ENCODE measurements at places on chromosomes 13 and 19.

DNA sequence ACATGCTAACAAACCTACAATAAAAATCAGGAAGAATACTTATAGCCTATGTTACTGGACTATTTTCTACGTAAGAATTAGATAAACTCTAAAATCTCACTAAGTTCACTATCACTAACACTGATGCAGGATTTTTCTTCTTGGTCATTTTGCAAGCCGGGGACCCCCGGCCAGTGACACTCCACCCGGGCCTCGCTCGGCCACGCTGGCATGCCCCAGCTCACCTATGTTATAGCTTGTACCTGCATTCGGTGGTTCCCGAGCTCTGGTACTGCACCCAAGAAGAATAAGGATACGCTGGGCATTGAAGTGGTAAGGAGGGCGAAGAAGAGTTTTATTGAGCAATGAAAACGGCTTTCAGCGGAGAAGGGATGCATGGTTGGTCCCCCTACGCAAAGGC is 245.3 kb upstream of the NBEA start:
- no peak for DNase-seq

DNA sequence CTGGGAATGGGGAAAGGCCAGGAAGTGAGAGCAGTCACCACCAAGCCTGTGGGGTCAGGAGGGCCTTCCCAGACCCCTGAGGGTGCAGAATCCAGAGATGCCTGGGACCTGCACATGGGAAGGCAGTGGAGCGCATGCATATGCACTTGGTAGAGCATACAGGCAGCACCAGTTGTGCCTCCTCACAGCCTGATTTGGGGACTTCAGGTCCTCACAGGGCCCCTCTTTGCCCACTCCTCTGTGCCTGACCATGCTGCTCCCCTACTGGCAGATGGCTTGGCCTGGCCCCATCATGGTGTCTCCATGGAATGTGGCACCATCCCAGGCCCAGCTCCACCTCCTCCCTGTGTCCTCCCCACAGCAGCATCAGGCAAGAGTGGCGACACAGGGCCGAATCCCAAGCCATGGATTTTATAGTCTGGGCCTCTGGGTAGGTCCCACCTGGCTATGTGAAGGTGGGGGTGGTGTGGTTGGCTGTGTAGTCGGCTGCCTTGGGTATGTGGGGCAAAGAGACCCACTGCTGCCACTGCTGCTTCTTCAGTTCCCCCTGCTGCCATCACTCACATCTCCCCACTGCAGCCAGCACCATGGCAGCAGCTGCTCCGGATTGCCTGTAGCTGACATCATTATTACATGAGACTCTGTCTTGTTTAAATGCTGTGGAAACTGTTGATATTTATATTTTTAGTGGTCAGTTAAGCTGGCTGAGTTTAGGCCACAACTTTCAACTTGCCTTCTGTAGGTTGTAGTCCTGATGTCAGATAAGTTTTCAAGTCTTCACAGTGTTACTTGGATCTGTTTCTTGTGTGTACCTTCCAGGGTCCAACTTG is 247.0 kb downstream of the GPC6 start:
- DNase-seq: no peak

DNA sequence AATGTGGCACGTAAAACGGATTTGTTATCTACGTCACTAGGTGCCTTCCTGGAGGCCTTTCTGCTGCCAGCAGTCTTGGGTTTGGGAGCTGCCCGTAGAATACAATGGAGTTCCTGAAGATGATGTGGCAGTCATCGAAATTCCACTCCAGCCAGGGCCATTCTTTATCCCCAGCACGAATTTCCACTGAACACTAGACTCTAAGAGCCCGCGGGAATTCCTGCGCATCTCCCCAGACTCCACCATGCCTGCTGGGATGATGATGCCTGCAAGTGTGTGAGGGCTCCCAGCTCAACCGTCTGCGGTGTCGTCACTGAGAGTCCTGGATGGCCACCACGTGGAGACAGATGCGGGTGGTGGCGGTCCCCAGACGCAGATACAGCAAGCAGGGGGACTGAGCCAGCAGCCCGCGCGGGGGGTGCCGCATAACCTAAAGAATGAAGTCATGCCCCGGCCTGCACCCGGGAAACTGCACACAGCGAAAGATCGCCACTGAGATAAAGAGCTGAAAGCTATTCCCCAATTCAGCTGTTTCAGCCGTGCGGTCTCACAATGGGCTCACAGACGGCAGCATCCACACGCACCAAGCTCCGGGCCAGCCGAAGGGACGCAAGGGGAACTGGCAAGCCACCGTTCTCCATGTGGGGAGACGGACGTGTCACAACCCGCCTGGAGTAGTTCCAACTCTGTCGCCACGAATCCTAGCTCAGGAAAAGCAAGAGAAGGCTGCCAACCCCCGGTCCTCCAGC is 41.1 kb downstream of the COL4A1 start:
- DNase-seq: no peak

DNA sequence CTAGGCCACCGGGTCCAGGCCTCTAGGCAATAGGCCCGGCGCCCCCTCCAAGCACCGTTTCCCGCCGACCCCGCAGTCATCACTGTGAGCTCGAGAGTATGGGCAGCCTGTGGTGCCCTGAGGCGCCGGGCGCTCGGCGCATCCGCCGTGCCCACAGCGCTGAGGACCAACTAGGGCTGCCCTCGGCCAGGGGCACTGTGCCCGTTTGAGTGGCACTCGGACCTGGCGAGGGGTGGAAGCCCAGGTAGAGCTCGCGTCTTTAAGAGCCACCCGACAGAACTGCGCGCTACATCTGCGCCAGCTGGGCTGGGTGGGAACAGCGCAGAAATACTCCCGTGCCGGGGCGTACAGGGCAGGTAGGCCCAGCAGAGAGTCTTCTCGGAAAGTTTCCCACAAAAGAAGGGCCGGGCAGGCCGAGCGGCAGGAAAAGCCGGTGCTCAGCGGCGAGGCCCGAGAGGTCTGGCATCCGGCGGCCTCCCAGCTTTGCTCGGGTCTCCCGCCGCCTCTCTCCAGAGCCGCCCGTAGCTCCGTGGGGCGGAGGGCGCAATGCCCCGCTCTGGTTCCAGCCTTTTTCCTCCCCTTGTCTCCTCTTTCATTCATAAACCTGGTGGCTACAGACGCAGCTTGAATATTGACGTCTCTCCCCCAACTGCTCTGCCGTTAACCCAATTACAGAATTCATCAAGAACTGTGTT is 5.4 kb upstream of the SOX1 start:
- no peak for DNase-seq

DNA sequence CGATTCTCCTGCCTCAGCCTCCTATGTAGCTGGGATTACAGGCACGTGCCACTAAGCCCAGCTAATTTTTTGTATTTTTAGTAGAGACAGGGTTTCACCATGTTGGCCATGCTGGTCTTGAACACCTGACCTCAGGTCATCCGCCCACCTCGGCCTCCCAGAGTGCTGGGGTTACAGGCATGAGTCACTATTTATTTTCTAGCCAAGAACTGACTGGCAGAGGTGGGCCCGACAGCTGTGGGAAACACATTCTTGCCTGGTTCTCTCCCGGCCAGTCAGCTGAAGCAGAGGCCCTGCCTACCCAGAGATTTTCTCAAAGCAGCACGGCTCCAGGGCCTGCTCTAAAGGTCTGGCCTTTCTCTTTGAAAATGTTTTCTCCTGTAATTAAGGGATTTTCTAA is 108.0 kb downstream of the KCTD15 start:
- no peak for DNase-seq

DNA sequence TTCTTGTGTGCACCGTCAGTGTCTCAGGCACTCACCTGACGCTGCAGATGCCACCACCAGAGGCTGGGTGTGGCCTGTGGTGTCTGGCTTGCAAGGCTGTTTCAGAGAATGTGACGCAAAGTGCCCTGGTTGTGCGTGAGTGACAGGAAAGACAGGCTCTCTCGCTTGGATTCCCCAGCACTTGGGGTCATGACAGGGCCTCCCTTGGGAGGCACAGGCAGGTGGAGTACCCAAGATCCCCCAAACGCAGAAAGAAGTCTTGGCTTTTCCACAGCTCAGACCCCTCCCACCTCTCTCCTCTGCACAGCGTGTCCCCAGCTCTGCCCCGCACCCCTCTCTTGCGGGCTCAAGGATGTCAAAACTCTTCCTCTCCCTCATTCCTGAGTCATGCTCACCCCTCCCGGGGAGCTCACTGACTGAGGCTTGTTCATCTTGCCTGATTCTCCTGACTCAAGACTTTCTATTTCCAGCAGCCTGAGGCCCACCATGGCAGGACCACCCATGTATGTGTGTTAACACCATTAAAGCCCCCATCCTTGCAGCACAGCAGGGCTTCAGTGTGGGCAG is 21.0 kb downstream of the DHX34 start:
- DNase-seq: no peak

DNA sequence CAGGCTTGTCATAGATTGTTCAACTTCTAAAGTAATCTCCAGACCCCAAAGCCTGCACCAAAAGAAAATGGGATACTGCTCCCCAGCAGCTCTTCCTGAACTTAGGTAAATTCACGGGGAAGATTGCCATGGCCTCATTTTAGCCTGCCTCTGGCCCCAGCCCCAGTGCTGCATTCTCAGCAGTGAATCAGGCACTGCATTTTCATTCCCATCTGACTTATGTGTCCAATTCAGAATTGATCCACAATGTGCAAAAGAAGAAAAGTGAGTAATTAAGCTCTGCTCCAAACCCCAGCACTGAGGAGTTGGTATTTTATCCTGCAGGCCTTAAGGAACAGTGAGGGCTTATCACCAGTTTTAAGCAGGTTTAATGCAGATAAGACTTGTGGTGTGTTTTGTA is 176.4 kb downstream of the KCTD12 start:
- no peak for DNase-seq

DNA sequence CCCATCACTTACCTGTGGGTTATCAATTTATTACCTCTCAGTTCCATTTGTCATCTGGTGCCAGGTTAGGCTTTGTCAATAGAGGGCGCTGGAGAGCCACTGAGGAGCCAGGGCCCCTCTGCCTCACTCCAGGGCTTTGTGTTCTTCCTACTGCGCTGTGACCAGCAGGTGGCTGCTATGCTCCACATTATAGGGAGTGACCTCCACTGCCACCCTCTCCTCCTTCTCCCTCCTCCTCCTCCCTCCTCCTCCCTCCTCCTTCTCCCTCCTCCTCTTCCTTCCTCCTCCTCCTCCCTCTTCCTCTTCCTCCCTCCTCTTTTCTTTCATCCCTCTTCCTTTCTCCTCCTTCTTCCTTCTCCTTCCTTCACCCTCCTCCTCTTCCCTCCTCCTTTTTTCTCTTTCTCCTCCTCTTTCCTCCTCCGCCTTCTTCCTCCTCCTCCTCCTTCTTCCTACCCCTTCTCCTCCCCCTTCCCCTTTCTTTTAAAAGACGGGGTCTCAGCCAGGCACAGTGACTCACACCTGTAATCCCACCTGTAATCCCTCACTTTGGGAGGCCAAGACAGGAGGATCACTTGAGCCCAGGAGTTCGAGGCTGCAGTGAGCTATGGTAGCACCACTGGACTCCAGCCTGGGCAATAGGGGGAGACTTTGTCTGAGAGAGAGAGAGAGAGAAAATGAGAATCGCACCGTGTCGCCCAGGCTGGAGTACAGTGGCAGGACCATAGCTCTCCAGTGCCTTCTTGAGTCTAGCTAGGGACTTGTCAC is 10.3 kb upstream of the ZBTB32 start:
- peak; percentile 88 for DNase-seq

DNA sequence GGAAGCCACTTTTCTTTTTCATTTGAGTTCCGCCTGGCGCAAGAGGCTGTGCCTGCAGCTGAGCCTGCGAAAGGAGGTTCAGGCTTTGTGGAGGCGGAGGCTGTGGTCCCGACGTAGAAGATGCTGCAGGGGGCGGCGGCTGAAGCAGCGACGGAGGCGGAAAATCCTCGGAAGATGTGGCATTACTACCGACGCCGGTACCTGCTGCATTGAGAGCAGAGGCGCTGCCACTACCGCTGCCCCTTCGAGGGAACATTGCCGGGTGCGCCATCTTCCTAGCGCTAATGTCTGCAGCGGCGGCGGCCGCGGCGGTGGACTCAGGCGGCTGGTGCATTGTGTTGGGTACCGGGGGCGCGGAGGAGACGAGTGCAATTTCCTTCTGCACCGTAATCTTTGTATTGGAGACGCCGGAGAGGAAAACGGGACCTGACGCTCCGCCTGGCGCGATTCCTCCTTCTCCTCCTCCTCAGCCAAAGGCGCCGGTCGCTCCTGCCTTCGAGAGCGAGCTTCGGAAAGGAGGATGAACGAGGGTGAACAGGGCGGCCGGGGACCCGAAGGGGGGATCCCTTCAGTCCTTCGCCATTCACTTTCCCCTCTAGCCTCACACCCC is at the start of gene TSC22D1:
TSC22D1 (minus strand) TSS at position 590 of the 610 bp plus-strand sequence; CDS start at position 334, 256 bp downstream.
- DNase-seq: no peak

GRCh38 chr13:59893266-59893665 is 270.5 kb downstream of the DIAPH3 start:
- DNase-seq: no peak

- DNase-seq: no peak
These were observed 54.8 kb downstream of the GATAD2A start for GRCh38 chr19:19460258-19460731.

DNA sequence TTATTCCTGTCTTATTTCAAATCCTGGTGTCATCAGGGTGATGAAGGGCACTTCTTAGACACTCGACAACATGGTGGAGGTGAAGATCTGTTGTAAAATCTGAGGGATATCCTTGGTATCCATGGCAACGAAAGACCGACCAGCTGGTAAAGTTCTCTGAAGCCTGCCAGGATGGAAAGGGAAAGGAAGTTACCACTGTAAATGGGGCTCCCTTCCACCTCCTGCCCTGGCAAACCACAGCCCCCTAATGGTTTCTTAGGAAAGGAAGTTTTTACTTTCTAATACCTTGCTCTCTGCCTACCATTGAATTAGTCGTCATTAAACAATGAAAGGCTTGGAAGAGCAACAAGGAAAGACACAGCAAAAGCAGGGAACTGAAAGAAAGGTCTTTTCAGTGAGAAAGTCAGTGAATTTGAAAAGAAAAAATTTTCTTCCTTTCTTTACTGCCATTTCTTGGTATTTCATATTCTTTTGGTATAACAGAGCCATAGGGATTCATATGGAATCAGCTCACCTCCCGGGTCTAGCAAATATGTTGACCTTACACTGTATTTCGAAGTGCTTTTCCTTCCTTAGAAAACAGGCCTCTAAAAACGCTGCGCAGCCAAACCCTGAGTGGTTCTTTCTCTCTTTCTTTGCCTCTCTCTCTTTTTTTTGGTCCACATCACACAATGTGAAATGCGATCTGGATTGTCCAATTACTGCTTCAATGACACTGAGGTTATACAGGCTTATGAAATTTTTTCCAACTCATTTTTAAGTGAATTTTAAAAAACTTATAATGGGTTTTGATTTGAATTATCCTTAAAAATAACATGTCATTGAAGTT is 111.0 kb downstream of the RGCC start:
- DNase-seq: no peak

GRCh38 chr13:110500341-110500740 is 61.2 kb downstream of the RAB20 start:
- no peak for DNase-seq

GRCh38 chr19:47842941-47843340 is 16.1 kb upstream of the TPRX2 start:
- DNase-seq: no peak

All from HTR-8/SVneo (cell line).